ENCODE measurements at places on chromosomes 4 and X.

GRCh38 chr4:173642509-173642908, 112.5 kb upstream of the HAND2 start:
- DNase-seq, result no peak

DNA sequence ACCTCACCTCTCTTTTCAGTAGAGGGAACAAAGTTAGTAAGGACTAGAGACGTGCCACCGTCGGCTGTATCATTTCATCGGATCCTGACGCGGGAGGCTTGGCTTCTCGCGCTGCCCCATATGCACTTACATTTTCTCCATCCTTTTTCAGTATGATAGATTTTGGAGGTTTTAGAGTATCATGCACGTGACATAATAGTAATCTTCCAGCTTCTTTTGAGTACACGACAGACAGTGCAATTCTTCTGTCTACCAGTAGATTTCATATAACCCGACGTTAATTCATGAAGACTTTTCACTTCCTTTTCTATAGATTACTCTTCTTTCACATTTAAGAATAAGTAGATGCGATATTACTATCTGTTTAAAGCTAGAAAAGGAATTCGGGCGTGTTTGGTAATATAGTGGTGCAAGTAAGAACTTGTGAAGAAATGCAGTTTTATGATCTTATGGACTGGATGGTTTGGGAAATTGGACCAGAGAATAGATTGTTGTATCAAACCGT, 1.0 kb downstream of the CDS1 start:
- peak; percentile 36 for DNase-seq

DNA sequence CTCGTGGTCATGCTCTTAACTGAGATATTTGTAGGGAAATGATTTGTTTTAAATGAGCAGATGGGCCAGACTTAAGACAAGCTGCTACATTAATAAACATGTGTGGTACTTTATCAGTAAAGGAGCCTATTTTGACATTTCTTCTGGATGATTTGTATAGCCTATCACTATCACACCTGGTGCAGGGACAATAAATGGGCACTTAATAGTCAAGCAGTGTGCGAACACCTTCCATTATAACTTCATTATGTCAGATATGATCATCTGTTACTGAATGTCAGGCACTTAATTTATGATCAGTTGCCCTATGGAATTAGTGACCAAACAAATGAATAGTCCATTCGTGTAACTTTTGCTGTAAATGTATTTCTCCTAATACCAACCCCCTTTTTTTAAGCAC, 628.8 kb downstream of the ADGRL3 start:
- no peak for DNase-seq

DNA sequence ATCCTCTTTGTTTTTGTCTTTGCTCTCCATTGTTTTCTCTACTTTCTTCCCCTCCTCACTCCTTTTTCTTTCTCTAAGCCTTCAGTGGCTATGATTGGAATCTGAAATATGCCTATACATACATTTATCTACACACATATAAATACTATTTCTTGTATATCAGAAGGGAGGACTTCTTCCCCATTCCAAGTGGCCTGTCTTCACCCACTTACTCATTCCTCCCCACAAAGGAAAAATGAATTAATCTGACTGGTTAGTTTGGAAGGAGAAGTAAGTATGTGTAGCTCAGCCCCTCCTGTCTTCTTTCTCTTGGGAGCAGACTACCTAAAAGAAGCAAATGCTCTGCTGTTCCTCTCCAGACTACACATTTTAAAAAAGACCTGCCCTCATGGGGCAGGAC, 17.7 kb downstream of the GUCY2F start:
- DNase-seq, result no peak

DNA sequence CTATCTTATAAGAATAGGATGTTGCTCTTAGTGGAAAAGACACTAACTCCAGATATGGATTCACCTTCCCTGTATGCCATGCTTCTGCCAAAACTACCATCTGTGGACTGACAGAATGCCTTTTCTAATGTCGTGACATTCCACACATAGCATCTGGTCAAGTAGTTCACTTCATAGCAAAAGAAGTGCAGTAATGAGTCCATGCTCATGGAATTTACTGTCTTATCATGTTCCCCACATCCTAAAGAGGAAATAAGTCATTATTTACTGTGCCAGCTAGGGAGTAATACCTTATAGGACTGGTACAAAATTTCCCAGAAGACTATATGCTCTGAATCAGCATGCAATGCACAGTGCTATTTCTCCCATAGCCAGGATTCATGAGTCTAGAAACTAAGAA, 562.4 kb downstream of the TLL1 start:
- no peak for DNase-seq

GRCh38 chr4:1751919-1752283, 30.6 kb downstream of the TACC3 start:
- no peak for DNase-seq

GRCh38 chrX:133171962-133172708, 46.0 kb downstream of the TFDP3 start:
- DNase-seq, result peak; percentile 44

DNA sequence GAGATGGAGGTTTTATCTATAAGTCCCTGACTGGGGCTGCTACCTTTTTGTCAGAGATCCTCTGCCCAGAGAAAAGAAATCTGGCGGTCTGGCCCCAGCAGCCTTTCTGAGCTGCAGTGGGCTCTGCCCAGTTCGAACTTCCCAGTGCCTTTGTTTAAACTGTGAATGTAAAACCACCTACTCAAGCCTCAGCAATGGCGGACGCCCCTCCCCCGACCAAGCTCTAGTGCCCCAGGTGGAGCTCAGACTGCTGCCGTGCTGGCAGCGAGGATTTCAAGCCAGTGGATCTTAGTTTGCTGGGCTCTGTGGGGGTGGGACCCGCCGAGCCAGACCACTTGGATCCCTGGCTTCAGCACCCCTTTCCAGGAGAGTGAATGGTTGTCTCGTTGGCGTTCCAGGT, 121.8 kb downstream of the TSPAN5 start:
- no peak for DNase-seq

- no peak for DNase-seq
These were observed 600.3 kb downstream of the SPRY1 start for GRCh38 chr4:123996718-123997510.

- DNase-seq, result no peak
These were observed 39.7 kb downstream of the SNX25 start for GRCh38 chr4:185249105-185249504.

- no peak for DNase-seq
These were observed 113.0 kb upstream of the TLR3 start for GRCh38 chr4:185955826-185956543.

DNA sequence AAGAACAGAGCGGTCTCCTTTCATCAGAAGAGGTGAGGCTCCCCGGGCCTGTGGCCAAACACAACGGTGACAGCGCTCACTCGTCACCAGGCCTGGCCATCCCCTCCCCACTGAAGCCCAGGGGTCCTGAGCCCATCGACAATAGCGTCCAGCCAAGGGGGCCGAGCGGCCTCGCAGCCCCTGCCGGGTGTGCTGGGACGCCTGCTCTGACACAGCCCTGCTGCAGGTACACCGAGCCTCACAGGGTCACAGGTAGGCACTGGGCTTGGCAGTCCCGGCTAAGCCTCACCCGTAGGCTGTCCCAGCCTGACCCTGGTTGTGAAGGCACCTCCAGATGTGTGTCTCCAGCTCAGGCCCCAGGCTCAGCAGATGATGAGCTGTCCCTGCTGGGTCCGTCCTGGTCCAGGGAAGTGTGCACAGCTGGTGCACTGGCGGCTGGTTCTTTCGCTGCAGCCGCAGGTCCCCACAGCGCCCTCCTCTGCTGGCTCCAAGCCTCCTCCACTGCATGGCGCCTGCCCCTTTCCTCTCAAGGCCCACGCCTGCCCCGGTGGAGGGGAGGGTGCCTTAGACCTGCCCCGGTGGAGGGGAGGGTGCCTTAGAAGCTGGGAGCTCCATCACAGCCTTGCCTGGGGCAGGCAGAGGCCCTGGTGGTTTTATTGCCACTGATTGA, 21.5 kb downstream of the UVSSA start:
- DNase-seq, result no peak

DNA sequence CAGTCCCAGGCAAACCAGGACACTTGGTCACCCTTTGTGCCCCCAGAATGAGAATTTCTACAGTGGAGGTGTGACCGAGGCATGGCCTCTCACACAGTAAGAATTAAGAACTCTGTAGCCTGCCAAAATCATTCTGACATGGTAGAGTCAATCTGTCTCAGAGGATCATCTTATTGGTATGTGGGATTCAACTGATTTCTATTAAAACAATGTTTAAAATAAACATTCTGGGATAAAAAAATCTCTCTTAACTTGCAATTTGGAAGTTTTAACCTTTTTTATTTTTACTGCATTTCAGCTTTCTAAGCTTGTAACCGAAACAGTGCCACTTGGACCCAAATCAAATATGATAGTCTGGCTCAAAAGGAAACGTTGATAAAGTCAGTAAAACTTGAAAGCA, 165.4 kb upstream of the LDB2 start:
- no peak for DNase-seq

- DNase-seq, result no peak
These were observed 221.8 kb downstream of the DACH2 start for GRCh38 chrX:86369847-86370630.

DNA sequence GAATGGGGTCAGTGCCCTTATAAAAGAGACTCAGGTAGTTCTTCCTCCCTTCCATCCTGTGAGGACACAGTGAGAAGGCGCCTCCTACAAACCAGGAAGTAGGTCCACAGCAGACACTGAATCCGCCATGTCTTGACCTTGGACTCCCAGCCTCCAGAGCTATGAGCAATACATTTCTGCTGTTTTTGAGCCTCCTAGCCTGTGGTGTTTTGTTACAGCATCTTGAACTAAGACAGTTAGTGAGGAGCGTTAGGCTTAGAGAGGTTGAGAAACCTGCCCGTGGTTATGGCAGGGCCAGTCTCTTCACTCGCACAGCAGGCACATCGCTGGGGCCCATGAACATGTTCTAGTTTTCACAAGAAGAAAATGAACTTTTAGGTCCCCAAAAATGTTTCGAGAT, 19.7 kb downstream of the SHROOM2 start:
- no peak for DNase-seq

GRCh38 chrX:137052643-137053235, 18.9 kb upstream of the GPR101 start:
- peak; percentile 29 for DNase-seq

- DNase-seq, result no peak
These were observed 29.1 kb downstream of the ZNF185 start for GRCh38 chrX:152926923-152927322.

- DNase-seq, result peak; percentile 57
These were observed 276.3 kb upstream of the GALNT7 start for GRCh38 chr4:172892300-172892699.

DNA sequence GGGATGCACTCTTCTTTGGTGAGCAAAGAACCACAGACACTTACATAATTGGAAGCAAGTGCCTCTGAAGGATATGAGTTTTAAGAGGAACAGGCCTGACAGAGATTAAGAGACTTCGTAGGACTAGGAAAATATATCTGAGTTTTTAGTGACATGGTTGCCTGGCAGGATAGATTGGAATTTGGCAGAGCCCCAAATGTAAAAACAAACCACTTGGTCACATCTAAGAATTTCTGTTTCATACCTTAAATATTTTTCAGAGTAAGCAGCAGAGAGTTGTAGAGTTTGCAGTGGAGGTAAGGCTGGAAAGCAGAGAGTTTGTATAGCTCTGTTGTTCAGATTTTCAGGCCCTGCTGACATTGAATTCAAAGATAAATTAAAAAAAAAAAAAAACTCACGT, 150.1 kb upstream of the MAGEB2 start:
- DNase-seq, result no peak

GRCh38 chr4:97330917-97331316, 812.4 kb downstream of the STPG2 start:
- no peak for DNase-seq
